ENCODE measurements at places on chromosomes 2 and 18.

DNA sequence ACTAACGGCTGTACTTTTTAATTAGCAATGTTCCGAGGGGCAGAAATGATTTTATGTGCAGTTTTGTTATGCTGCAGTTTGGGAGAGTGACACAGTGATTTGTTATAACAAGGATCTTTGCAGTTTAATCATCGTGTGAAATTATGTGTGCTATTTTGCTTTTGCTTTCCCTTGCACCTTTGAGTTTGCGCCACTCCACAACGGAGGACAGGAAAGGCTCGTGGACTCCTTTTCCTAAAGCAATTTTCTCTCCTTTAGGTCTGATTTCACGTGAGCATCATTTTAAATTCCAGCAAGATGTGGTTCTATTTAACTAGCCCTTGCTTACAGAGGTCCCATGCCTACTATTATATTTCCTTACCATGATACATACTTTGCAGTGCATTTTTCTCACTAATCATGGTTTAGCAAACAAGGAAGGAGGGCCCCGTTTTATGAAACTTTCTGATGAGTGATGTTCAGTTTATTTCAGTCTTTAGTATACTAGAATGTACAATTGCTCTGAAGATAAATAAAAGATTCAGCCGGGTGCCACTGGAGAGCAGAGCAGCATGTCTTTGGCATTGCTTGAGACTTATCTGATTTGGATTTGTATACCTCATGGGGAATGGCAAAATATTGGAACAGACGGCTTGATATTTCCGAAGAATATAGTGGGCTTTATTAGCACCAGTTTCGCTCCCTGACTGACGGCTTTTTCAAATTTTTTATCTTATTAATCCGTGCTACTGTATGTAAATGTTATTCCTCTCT lies 528.2 kb upstream of the FANCL start:
- DNase-seq = no peak

DNA sequence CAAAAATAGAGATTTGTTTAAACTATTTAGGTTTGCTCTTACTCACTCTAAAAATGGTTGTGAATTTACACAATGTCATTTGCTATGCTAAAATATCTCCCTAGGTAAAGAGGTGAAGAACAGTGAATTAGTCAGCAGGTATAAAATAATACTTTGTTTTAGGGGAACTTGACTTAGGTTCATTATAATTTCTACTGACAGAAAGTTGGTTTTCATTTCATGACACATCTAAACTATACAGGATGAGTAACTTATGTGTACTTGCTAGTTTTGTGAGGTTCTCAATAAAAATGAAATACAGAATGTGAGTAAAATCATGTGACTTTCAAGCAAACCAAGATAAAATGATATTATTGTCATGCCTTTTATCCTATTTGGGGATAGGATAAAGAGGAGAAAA lies 66.0 kb downstream of the DIS3L2 start:
- DNase-seq = no peak

DNA sequence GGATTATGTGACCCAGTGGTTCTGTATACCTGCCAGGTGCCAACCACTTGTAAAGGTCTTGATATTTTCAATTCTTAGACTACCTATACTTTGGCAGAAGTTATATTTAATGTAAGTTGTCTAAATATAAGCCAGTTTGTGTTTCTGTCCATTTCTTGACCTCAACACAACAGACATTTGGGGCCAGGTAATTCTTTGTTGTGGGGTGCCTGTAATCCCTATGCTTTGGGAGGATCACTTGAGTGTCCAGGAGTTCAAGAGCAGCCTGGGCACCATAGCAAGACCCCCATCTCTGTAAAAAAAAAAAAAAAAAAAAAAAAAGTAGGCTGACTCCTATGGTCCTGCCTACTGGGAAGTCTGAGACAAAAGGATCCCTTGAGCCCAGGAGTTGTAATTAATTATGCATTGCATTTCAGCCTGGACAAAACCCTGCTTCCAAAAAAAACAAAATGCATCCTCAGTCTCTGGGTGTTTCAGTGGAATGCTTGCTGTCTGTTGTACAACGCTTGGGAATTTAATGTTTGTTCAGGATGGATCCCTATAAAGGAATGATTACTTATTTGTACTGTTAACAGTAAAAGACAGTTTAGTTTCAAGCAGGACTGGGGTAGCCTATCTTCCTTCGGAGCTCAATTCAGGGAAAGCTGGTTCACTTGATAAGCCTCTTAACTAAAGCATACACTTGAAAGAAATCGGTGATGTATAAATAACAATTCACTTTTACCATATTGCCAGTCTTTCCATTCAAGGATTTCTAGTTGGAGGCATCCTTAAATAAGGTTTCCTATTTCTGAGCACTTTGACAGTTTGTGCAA lies 3.4 kb downstream of the RPS27A start:
- DNase-seq = no peak

GRCh38 chr2:224546926-224547325 lies 38.2 kb downstream of the CUL3 start:
- no peak for DNase-seq

- DNase-seq = no peak
Measured at GRCh38 chr2:119608553-119608952, 64.3 kb downstream of the CFAP221 start.

DNA sequence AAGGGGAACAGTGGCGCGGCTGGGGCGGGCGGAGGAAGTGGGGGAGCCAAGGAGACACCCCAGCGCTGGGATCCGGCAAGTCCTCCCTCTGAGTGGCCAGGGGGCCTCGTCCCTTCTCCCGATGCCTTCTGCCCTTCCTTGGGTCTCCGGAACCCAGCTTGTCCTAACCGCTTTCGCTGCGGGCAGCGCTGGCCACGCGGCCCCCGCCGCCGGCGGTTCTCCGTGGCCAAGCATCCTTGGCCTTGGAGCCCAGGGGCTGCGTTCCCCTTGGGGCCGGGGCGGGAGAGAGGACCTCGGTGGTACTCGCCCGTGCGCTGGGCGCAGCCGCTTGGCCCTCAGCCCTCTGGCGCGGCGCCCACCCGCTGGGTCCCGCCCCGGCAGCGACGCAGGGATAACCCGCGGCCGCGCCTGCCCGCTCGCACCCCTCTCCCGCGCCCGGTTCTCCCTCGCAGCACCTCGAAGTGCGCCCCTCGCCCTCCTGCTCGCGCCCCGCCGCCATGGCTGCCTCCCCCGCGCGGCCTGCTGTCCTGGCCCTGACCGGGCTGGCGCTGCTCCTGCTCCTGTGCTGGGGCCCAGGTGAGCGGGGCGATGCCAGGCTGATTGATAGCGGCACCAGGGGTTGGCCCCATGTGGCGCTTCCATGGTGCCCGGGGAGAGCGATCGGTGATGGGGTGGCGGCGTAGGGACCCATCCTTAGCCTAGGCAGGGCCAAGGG lies 128.7 kb downstream of the UXS1 start:
- no peak for DNase-seq

DNA sequence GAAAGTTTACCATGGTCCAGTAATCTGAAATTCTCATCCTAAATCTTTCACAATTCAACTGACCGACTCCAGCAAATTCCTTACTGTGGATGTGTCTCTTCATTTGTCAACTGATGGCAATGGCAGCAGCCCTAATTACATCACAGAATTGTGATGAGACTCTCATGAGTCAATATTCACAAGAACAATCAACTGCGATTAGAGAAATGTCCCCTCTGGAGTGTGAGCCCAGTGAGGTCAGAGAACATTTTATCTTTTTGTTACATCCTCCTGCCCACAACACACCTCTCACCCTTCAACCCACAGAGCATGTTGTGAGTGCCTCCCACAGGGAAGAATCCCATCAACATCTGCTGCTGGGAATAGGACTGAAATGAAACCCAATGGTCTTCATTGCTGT lies 73.6 kb downstream of the CD226 start:
- no peak for DNase-seq

DNA sequence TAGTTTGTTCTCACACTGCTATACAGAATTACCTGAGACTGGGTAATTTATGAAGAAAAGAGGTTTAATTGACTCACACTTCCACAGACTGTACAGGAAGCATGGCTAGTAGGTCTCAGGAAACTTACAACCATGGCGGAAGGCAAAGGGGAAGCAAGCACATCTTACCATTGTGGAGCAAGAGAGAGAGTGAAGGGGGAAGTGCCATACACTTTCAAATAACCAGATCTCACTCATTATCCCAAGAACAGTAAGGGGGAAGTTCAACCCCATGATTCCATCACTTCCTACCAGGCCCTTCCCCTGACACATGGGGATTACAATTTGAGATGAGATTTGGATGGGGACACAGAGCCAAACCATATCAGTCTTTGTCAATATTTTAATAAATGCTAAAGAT lies 5.0 kb upstream of the CRYGB start:
- no peak for DNase-seq

- DNase-seq = no peak
Measured at GRCh38 chr18:48164701-48165100, 234.2 kb upstream of the SMAD2 start.

DNA sequence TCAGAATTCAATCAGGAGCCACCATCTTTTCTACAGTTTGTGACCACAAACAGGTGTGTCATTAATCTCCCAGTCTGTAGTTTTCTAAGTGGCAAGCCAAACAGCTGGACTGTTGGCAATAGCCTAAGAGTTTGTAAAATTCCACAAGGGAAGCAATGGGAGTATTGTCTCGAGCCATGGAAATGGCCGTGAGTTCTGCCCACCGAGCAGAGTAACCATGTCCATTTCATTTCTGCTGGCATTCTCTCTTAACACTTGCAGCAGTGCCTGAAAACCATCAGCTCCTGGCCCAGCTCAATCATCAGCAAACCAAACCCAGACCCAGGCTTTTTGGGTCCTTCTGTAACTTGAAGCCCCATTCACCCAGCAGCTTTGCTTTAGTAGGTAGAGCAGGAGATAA lies 387.8 kb upstream of the CDH7 start:
- no peak for DNase-seq

GRCh38 chr2:10620481-10620880 lies 69.3 kb downstream of the NOL10 start:
- DNase-seq = peak; percentile 73

DNA sequence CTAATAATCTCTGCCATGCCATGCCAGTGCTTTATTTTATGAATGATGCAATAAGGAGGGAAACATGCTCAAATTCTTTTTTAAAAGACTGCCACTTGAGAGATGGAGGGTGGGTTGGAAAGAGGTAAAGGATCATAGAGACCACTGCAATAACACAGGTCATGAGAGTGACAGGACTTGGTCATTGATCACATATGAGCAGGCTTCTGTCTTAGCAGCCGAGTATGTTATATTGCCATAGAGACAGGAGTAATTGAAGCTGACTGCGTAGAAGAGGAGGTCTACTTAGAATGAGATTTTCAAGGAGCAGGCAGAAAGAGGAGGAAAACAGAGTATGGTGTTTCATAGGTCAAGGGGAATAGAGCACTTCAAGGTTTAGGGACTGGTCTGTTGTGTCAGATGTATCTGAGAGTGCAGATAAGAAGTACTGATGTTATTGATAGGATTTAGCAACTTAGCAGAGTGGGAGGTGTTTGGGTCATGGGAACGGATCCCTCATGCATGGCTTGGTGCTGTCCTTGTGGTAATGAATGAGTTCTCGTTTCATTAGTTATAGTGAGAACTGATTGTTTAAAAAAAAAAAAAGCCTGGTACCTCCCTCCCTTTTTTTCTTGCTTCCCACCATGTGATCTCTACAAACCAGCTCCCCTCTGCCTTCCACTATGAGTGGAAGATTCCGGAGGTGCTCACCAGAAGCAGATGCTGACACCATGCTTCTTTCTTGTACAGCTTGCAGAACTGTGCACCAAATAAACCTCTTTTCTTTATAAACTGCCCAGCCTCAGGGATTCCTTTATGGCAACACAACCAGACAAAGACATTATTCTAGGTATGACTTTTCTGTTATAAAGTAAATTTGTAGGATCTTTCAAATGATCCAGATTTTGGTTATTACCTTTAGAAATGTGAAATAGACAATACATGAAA lies 32.8 kb downstream of the UGP2 start:
- DNase-seq = no peak

GRCh38 chr2:223945755-223946154 lies 620 bp upstream of the WDFY1 start:
- no peak for DNase-seq

GRCh38 chr2:15023221-15023620 lies 390.7 kb downstream of the LRATD1 start:
- no peak for DNase-seq

- no peak for DNase-seq
Measured at GRCh38 chr2:68083346-68083745, 20.5 kb upstream of the C1D start.

DNA sequence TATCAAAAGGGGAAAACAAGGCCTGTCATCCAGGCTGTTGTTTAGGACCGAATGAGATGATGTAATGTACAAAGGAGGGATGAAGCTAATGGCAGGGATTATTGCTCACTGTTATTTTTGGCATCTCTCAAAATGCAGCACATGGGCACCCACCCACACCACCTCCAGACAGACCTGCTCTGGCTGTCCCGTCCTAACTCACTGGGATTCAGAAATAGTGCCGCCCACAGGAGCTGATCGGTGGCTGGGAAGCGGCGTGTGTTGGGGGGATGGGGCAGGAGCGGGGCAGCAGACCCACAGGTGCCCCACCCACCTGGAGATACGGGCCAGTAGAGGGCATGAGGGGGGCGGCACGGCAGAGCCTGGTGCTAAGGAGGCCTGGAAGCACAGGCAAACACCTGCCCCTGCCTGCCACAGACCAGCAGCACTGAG lies 52.2 kb downstream of the CRACDL start:
- no peak for DNase-seq

DNA sequence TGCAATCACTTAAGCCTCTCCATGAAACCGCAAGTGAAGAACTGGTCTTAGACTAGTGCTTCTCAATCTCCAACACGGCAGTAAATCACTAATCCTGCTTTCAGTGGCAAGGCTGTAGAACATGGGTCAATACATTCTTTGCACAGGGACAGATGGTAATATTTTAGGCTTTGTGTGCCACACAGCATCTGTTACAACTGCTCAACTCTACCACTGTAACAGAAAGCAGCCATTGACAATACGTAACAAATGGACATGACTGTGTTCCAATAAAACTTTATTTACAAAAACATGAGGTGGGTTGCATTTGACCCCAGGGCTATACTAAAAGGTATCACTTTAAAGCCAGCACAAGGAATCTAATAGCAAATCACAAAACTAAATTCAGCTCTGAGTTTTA lies 51.1 kb downstream of the RNF152 start:
- DNase-seq = no peak

GRCh38 chr2:240195316-240195861 lies 54.9 kb upstream of the OTOS start:
- DNase-seq = no peak

Data from AG04449 (cell line).